Left renal pelvis (tissue), 4 donors: ENCODE measurements at places on chromosomes 2 and 18.

DNA sequence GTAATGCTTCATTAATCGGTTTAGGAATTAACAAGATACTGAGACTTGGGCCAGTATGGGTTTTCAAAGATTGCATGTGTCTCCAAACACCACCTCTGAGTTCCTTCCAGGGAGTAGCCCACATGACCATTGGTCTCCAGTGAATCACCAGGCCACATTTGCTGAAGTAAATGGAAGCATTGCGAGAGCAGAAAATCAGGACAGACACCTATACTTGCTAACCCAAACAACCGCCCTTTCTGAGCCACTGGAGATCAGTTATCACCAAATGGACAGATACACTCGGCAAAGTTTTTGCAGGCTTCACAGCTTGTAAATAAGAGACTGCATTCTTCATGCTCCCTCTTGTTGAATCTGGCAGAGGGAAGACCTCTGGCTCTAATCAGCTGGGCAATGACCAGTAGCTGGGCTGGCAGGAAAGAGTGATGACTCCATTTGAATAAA lies 40.9 kb downstream of the GATA6 start:
- DNase-seq, result no peak

GRCh38 chr2:67516362-67516761 lies 119.2 kb downstream of the ETAA1 start:
- DNase-seq, result no peak

GRCh38 chr18:23719634-23720201 lies 30.5 kb downstream of the LAMA3 start:
- DNase-seq, result no peak

- DNase-seq, result no peak
These were observed 101.6 kb downstream of the PTGR3 start for GRCh38 chr18:75107196-75107930.

- DNase-seq, result no peak
These were observed 10.6 kb downstream of the TRABD2A start for GRCh38 chr2:84870306-84870705.

DNA sequence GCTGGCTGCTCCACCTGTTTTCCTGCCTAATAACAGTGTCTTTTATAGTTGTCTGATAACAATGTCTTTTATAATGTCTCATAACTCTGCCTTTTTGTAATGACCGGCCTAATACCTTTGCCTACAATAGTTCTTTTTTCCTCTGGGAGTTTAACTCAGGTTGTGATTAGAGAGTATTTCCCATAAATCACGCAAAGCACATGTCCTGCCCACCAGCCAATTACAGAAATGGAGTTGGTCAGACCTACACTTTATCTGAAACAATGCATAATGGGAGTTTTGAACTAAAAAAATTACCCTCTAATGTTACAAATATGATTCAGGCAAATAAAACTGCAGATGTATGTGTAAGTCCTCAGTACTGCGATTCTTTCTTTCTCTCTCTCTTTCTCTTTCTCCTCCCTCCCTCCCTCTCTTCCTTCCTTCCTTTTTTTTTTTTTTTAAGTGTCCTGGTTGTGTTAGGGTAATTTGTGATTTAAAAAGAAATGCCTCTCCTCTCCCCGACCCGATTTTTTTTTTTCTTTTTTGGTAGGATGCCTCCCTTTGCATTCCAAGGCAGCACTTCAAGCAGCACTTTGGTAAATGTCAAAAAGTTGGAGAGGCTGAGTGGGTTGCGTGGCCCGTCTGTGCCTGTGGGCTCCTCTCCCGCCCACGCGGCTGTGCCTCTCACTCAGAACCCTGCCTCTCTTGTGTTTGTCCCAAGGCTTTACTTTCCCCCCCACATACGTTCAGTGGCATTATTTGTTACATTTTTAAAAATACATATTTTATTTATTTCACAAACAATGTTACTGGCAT lies 147.3 kb downstream of the AGAP1 start:
- no peak for DNase-seq
